ENCODE measurements at places on chromosomes 3 and 15.

- DNase-seq: peak; percentile 12
Measured at GRCh38 chr3:72274493-72275330, 489.8 kb upstream of the PROK2 start.

DNA sequence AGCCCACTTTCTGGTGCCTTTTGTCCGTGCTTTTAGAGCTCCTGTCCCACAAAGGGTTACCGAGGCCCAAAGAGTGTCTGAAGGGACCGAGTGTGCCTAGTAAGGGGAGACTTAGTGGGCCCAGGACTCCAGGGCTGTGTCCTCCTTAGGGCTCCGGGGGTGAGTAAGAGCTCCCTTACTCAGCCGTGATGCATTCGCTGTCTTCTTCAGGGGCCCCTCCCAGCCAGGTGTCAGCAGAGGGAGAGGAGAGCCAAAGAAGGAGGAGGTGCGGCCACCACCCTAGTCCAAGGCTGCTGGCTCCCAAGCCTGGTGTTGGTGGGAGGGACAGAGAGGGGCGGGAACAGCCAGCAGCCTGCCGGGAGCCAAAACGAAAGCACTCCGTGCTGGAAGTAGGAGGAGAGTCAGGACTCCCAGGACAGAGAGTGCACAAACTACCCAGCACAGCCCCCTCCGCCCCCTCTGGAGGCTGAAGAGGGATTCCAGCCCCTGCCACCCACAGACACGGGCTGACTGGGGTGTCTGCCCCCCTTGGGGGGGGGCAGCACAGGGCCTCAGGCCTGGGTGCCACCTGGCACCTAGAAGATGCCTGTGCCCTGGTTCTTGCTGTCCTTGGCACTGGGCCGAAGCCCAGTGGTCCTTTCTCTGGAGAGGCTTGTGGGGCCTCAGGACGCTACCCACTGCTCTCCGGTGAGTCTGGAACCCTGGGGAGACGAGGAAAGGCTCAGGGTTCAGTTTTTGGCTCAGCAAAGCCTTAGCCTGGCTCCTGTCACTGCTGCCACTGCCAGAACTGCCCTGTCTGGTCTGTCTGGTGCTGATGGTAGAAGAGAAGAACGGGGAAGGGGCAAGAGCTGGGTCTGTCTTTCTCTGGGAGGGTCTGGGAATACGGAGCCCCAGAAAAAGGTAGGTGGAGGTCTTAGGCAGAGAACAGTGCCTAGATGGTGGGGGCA, at the start of gene IL17RC:
TSS of gene IL17RC (plus strand) at position 365 of the 947 bp plus-strand sequence. CDS start at position 583, 218 bp downstream.
- peak; percentile 85 for DNase-seq

GRCh38 chr15:42083605-42083908, 10.8 kb downstream of the PLA2G4D start:
- DNase-seq: no peak

GRCh38 chr3:191894406-191894805, 433.4 kb downstream of the PYDC2 start:
- no peak for DNase-seq

GRCh38 chr15:70170096-70170699, 72.5 kb upstream of the TLE3 start:
- DNase-seq: no peak

DNA sequence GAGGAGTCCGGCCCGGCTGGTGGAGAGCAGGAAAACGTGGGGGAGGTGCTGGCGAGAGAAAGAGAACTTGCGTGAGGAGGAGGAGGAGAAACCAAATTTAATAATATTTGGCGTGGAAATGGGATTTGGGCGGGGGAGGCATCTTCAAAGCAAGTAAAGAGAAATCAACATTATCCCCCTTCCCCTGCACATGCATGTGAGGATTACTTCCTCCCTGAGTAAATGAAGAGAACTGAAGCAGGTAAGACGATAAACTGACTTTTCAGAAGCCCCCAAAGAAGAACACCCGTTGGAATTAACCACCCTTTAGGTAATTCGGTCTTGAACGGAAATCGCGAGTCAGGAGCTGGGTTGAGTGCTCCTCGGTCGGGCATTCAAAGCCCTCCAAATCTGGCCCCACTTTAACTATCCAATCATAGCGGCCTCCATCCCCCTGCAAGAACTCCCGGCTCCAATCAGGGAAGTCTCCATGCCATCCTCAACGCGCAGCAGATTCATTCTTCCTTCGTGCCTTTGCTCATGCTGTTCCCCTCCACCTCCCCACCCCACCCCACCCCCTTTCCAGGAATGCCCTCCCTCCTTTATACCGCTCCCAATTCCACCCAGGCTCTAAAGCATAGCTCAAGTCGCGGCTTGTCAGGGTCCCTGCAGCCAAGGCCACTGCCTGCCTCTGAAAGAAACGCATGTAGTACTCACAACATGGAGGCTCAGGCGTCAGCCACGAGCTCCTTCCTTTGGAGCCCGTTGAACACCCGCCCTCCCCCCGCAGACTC, 545 bp upstream of the RFX7 start:
- DNase-seq: peak; percentile 90

DNA sequence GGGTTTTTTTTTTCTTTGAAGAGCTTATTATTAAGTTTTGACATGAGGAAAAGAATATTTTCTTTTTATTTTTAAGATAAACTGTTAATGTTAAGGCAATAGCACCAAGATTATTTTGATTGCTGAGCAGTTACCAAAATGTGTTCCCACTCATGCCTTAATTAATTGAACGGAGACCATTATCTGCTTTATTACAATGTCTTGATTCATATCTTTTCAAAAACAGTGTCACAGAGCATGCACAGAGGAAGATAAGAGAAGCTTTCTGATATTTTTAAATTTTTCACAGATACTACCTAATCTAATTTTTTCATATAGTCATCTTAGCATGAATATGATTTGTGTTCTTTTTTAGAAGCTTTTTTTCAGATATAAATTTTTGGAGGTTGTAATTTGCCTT, 106.7 kb upstream of the FEZF2 start:
- no peak for DNase-seq

- no peak for DNase-seq
Measured at GRCh38 chr3:180870008-180870699, 42.3 kb upstream of the FXR1 start.

- peak; percentile 9 for DNase-seq
Measured at GRCh38 chr3:193831495-193832455, 238.8 kb downstream of the OPA1 start.

Measured in cerebellar cortex (tissue), 1 donor.